ENCODE measurements at places on chromosomes 3 and 15.

- DNase-seq, result peak; percentile 72
Observed at GRCh38 chr3:146110161-146110560, 50.8 kb downstream of the PLOD2 start.

GRCh38 chr3:48270306-48270705, 29.4 kb downstream of the ZNF589 start:
- no peak for DNase-seq

DNA sequence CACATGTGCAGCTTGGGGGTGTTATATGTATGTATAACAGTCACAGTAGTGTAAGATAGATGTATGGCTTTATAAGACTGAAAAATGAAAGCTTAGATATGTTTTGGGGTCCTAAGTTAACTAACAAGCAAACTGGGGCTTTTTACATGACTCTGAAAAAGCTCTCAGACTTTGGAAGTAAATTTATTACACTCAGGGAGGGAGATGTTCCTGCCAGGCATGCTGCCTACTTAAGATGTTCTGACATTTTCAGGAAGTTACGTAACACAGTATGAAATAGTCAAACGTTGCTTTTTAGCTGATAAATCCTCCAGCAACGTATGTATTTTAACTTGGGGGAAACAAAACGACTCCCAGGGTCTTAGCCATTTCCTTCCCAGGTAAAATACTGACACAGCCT, 1.7 kb upstream of the IFT57 start:
- peak; percentile 43 for DNase-seq

- no peak for DNase-seq
Observed at GRCh38 chr3:18297126-18297525, 128.0 kb downstream of the SATB1 start.

GRCh38 chr3:40827226-40827625, 302.5 kb downstream of the ZNF621 start:
- no peak for DNase-seq

DNA sequence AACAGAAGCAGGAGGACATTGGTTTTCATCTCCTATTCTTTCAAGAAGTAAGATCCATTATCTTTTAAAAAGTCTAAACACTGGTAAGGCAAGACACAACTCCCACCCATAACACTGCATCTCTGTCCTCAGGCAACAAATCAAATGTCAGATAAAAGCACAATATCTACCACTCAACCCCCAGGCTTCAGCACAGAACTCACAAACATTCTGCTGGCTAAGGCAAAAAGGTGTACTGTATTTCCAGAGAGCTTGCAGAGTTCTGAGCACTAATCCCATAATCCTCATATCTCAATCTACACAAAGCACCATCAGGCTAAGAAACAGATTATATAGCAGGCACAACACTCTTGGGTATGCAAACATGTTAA, 20.9 kb downstream of the RAF1 start:
- DNase-seq, result no peak

- DNase-seq, result no peak
Observed at GRCh38 chr15:53658255-53658654, 101.2 kb downstream of the WDR72 start.

DNA sequence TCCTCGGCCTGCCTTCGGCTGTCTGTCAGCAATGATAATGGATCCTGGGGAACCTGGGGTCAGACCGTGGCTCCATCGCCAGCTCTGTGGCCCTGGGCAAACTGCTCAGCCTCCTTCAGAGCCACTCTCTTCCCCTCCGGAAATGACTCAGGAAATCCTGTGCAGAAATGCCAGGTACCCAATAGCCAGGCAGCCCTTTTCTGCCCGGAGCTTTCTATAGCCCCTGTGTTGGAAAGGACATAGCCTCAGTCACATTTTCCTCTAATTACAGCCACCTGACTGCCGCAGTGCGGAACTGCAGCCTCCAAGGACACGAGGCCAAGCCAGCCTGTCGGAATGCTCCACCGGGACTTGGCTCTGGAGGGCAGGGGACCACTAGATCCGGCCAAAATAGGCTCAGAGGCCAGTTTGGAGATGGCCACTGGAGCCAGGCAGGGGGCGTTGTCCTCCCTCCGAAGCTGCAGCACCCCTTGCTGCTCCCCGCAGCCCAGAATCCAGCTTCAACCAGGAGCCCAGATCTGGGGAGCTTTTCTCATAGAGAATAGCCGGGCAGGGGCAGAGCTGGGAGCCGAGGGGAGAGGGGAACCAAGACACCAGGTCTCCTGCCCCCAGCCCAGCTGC, 11.6 kb upstream of the ZXDC start:
- no peak for DNase-seq

- DNase-seq, result no peak
Observed at GRCh38 chr15:65164139-65164538, 21.0 kb downstream of the CLPX start.

DNA sequence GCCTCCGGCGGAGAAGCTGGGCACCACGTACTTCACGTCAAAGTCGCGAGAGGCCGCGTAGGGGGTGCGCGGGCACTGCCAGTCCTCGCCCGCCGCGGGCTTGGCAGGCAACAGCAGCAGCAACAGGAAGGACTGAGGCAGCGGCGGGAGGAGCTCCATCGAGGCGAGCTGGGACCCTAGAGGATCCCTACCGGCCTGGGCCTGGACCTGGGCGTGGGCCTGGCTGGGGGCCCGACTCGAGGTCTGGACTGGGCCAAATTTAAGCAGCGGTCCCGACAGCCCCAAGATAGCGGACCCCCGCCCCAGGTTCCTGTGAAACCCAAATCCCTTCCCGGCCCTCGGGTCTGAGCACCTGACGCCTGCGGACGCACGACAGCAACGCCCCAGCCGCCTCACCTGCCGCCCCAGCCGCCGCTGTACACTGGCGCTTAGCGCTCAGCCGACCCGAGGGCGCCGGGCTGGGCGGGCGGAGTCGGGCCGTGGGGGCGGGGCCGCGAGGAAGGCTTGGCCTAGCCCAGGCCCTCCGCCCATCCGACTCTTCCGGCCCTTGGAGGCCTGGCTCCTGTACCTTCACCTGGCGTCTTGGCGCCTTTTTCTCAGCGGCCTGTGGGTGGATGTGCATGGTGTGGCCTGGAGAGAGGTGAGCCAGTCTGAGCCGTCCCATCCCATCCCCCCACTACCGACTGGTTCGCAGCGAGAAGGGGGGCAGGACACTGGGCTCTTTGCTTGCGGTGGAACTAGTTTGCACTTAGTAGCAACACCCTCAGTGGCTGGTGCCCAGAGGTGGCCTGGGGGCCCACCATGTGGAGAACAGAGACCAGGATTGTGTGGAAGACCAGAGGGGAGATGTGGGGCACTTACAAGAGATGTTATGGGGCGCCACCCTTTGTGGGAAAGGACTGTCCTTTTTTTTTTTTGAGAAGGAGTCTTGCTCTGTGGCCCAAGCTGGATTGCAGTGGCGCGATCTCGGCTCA, at the start of gene MST1R:
Gene MST1R, minus strand, starts transcription at position 423 of the 974 bp plus-strand sequence. Its CDS starts 264 bp downstream, at position 159.
- peak; percentile 19 for DNase-seq

DNA sequence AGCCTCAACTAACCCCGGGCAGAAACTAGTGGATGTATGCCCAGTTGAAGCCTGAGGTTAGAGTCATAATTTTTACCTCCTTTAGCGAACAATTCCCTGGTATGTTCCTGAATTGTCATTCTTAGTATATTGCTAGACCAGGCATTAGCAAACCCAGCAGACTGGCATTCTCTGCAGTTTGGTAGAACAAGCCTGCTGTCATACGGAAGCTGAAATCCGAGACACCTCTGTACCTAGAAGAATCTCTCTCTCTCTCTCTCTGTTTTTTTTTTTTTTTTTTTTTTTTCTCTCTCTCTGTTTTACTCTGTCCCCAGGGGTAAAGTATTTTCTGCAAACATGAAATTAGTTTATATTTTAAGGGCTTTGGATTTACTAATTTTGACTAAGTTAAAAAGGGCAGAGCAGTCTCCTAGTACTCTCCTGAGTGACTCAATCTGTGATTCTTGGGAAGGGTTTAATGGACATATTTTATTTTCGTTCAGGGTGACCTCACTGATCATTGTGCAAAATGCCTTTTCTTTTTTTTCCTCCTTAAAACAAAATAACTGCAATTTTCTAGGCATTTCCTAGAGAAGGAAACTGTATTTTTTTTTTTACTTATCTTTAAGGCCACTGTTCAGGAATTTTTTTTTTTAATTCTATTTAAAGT, 133.6 kb upstream of the ICE2 start:
- DNase-seq, result no peak

DNA sequence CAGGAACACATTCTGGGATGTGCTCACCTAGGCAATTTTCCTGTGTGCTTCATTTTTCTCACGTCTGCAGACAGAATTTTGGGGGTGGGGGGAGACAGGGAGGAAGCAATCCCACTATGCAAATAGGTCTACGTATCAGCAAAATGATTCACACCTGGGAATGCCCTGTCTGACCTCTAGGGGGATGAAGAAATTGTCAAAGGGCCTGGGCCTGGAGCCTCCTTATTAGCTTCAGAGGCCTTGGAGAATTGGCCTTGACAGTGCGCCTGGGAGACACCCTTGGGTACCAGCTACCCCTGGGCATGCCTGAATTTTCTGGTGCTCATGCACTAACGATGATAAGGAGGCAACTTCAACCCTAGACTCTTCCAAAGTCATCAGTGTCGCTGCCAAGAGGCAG, 207.5 kb downstream of the CADPS start:
- no peak for DNase-seq

DNA sequence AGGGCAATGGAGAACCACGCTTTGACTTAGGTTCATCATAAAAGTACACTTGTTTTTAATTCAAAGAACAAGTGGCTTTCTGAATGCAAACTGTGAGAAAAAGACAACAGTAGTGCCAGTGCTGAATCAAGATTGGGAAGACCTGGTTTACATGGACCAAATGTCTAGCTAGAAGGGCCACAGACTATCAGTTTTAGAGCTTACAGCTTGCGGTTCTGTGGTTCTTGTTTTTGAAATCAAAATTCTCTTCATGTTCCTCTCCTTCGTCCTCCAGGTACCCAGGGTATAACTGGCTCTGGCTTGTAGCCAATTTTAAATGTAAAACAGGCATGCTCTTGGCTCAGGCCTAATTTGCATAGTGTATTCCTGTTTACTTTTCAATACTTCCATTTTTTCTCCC, 124.6 kb downstream of the TGFBR2 start:
- no peak for DNase-seq

- peak; percentile 37 for DNase-seq
Observed at GRCh38 chr3:37770938-37771918, 90.5 kb upstream of the CTDSPL start.

- no peak for DNase-seq
Observed at GRCh38 chr3:129399895-129400357, 28.5 kb downstream of the EFCAB12 start.

DNA sequence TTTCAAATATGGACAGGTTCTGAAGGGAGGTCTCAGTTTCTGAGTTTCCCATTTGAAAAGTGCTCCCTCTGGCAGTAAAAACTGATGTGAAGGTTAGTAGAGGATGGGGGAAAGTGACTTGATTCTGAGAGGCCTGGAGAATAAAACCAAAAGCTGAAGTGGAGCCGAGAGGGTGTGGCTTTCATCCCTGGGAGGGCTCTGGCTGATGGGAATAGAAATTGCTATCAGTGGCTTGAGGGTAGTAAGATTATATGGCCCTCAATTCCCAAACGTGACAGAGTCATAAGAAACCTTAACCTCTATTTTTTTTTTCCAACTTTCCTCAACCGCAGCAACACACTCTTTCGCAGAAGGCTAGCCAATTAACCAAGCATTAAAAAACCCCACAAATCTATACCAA, 185.9 kb downstream of the MEIS2 start:
- no peak for DNase-seq

- DNase-seq, result no peak
Observed at GRCh38 chr3:114789803-114790202, 357.3 kb downstream of the ZBTB20 start.

GRCh38 chr3:41304593-41304992, 105.3 kb downstream of the CTNNB1 start:
- peak; percentile 21 for DNase-seq

All from fibroblast of upper back skin (primary cell).